Activated CD4-positive, alpha-beta T cell treated with anti-CD3 and anti-CD28 coated beads for 24 hours (primary cell): ENCODE measurements at places on chromosomes 5 and 9.

DNA sequence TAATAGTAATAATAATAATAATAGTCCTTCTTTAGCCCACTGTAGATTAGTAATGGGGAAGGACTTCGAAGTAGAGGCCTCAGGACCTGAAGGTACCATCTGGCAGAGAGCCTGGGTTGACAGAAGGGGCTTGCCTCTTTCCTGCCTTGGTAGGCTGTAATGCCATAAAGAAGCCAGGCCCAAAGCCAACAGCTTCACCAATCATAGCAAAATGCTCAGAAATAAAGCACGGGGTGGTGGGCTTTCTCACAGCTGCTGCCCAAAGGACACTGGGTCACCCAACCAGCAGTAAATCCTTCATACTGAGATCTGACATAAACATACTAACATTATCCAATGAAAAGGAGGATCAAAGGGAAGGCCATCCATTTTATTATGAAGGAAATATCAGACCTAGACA lies 70.7 kb downstream of the SUSD1 start:
- DNase-seq: no peak

DNA sequence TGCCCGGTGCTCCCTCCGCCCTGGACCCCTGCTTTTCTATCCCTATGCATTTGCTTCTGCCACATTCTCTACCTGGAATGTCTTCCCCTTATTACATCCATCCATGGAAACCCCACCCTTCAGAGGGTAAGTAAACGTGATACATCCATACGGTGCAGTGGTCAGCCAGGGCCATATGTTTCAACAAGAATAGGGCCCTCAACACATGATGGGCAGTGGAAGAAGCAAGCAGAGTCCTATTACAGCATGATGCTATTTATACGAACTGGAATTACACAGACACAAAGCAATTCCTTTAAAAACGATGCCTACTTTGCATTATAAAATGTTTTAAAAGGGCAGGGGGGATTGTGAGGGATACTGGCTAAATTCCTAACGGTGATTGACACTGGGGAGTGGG lies 38.2 kb upstream of the PTGS1 start:
- DNase-seq: no peak

DNA sequence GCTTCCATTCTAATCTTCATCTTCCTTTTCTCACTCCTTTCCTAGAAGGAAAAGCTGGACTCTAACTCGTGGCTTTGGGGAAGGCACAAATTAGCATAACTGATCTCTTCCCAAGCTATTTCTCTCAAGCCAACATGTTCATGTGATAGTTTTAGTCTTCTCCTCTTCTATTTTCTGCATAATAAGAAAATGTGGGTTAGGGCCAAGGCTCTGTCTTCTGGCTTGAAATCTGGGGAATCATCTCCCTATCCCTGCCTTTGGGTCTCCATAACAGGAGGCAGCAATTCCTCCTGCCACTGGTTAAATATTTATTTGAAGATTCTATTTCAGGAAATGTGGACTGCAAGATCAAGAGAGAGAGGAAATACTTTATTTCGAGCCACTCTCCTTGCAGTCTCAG lies 1669.6 kb downstream of the MAT2B start:
- DNase-seq: no peak

- DNase-seq: no peak
Observed at GRCh38 chr5:178392386-178392785, 159.8 kb upstream of the PHYKPL start.

- no peak for DNase-seq
Observed at GRCh38 chr5:110087829-110088228, 398.1 kb downstream of the MAN2A1 start.

DNA sequence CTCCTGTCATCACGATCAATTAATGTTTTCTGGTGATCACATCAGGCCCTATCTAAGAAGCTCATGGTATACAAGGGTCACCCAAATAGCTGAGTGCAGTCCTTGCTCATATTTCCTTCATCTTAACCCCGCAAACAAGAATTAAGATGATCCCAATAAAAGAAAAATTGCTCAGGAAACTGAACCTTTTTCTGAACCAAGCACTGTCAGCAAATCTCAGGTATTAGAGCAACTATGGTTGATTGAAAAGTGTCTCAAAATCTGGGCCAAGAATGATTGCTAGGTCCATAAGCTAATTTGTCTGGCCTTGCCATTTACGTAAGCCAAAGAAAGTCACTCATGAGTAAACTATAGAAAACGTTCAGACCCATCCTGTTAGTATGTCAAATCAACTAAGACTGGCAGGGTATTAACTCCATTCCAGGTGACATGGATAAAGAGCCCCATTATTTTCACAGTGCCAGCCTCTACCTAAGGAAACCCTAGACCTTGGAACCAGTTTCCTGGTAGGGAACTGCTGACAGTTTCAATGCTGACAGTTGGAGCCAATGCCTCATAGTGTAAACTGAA lies 209.3 kb downstream of the DEPDC1B start:
- DNase-seq: no peak
